Transverse colon (tissue), 4 donors: ENCODE measurements at places on chromosomes 7 and 10. TPM values are rescaled to one million over a fixed set of nuclear protein-coding genes. Genes with fewer than 3 reads are reported as not detected.

GRCh38 chr10:28890121-28890950 lies 213.0 kb downstream of the BAMBI start:
- H3K27ac ChIP-seq, result no peak overlapping the region
- DNase-seq, result no peak
- H3K4me3 ChIP-seq, result no peak overlapping the region
- no peaks in the 10 kb centered on the region for H3K36me3 ChIP-seq

- H3K27me3 ChIP-seq, result no peaks in the 10 kb centered on the region
- H3K4me1 ChIP-seq, result no peaks in the 10 kb centered on the region
- H3K27ac ChIP-seq, result no peak overlapping the region
- H3K36me3 ChIP-seq, result no peaks in the 10 kb centered on the region
- DNase-seq, result no peak
Observed at GRCh38 chr7:158008267-158008666, 579.4 kb downstream of the PTPRN2 start.

GRCh38 chr7:27745064-27745583 lies 5.2 kb downstream of the TAX1BP1 start:
- H3K4me1 ChIP-seq, result peaks cover 9% of the 10 kb centered on the region
- H3K4me3 ChIP-seq, result no peak overlapping the region
- DNase-seq, result no peak
- H3K27me3 ChIP-seq, result no peaks in the 10 kb centered on the region
- H3K36me3 ChIP-seq, result peaks cover 13% of the 10 kb centered on the region

Gene LIPF
- total RNA-seq, result not detected

DNA sequence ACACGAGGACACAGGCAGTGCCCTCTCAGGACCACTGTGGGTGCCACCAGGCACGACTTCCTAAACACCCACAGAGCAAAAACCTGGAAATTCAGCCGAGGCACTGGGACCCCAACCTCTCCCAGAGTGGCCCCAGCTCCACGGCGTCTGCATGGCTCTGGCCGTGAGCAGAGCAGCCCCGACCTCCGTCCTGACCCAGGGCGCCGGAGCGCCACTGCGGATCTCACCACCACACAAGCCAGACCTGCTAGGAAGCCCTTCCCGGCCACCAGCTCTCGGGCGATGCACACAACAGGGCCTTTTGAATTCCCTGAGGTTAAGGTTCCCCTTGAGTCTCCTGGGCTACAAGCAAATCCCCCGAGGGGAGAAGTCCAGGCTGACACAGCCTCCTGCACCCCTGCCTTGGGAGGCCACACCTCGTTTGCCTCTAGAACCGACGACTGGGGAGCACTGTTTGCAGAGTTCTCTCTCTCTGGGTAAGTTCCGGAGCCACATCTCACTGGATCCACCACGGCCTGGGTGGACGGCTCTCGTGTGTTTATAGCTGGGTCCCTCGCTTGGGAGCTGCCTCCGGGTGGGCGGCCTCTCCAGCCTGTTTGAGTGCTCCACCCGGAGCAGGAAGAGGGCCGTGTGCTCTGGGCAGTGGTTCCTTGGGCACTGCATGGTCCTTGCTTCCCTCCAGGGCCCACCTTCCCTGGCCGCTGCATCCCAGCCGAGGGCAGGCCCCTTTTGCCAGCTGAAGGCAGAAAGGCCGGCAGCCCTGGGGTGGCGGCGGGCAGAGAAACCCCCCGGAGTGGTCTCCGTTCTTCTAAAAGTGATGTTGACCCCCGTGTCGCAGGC lies 15.5 kb upstream of the PSMG3 start:
- peaks cover 13% of the 10 kb centered on the region for H3K27me3 ChIP-seq
- DNase-seq, result no peak
- H3K27ac ChIP-seq, result no peak overlapping the region
- no peak overlapping the region for H3K4me3 ChIP-seq

DNA sequence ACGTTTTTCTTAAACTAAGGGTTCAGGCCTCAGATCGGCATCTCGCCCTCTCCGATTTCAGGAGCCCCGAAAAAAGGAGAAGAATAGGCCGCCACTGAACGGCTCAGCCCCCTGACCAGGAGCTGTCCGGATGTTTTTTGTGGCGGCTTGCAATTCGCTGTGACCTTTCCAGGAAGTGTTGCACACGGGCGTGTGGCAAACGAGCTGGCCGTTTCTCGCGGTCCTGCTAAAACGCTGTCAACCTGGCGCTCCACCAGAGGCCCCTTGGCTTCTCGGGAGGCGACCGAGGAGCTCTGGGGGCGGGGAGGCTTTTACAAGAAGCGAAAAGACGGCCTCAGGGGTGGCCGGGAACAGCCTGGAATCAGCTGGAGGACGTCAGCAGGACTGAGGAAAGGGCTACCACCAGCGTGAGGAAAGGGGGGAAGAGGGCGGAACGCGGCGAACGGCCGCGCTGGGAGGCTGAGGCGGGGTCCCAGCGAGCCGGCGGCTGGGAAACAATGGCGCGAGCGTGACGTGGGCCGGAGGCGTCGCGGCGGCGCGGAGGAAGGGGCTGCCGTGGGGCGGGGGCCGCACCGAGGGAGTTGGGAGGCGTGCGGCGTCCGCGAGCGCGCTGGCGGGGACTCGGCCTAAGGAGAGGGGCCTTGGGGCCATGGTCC lies 493 bp downstream of the NT5C2 start:
- H3K27me3 ChIP-seq, result no peaks in the 10 kb centered on the region
- peak overlapping the region; percentile 99 for H3K27ac ChIP-seq
- H3K36me3 ChIP-seq, result no peaks in the 10 kb centered on the region
- H3K4me3 ChIP-seq, result peak overlapping the region; percentile 88
